H4 (cell line): ENCODE measurements at places on chromosomes 12 and 14. TPM values are rescaled to one million over a fixed set of nuclear protein-coding genes. Genes with fewer than 3 reads are reported as not detected.

DNA sequence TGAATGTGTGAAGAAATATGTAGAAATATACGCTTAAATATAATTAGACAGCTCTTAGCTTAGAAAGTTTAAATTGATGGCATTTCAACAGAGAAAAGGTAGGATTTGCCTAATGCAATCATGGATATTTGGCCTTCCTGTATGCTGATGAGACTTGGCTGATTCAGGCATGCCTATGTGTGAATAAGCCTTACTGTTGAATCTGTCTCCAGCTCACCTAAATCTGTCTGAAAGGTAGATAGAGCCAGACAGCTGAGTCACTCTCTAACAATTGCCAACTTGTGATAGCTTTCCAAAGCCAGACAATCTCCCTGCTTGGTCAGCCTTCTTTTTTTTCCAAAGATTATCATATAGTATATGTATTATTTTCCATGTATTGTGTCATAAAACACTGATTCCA is 92.8 kb upstream of the FLRT2 start:
- DNase-seq, result no peak

DNA sequence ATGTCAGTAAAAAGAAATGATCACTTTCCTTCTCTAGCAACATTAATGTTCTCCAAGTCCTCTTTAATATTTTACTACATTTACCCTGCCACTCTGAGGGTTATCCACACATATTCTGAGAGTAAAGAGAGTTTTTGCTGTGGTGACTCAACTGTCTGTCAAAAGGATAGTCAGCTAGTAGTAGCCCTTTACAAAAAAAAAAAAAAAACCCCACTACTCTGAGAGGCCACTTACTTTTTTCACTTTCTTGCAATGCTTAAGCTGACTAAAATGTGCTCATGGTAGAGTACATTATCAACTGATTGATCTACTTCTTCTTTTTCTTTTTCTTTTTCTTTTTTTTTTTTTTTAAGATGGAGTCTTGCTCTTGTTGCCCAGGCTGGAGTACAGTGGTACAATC is 27.6 kb upstream of the PPM1A start:
- no peak for DNase-seq

Gene COX8C
- total RNA-seq, result not detected in 2 replicates

Gene NANOG
- not detected in 2 replicates for total RNA-seq

- DNase-seq, result no peak
These were observed 120.0 kb downstream of the TTLL5 start for GRCh38 chr14:75781096-75781495.

DNA sequence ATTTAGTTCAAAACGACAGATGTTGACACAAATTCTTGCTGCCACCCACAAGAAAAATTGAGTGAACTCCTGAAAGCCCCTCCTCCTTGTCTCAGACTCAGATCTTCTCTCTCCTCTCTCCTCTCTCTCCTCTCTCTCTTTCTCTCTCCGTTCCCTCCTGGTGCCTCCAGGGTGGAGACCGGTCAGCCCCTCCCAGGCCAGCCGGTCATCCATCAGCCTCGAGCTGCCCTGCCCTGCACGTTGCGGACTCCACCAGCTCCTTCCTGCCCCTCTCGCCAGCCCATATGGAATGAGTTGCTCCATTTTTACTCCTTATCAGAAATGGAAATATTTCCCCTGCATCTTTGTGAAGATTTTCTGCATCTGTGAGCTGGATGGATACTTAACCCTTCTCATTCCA is 103.8 kb downstream of the TBX5 start:
- DNase-seq, result no peak

Gene GARIN6
- total RNA-seq, result not detected in 2 replicates

Gene HDAC7
- total RNA-seq, result 10.0 and 13.7 TPM in 2 replicates

Gene TMEM120B
- total RNA-seq, result 5.0 and 8.9 TPM in 2 replicates

Gene TMED8
- total RNA-seq, result 7.0 and 8.5 TPM in 2 replicates

Gene OR6C4
- total RNA-seq, result not detected in 2 replicates

DNA sequence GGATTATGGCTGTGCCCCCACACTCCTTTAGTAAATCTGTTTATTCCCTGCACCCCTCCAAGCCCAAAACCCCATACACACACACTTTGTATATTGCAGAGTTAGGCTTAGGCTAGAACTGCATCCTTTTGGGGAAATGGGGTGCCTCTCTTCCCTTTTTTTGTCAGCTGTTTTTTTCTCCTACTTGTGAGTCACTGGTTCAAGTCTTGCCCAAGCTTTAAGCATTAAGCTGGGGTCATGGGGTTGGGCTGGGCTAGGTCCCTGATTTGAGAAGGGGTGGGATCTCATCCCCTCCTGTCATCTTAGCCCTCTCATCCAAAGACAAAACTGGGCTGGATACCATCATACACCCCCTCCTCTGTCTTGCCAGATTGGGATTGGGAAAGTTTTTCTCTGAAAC is 1.6 kb downstream of the LRP1 start:
- DNase-seq, result no peak

DNA sequence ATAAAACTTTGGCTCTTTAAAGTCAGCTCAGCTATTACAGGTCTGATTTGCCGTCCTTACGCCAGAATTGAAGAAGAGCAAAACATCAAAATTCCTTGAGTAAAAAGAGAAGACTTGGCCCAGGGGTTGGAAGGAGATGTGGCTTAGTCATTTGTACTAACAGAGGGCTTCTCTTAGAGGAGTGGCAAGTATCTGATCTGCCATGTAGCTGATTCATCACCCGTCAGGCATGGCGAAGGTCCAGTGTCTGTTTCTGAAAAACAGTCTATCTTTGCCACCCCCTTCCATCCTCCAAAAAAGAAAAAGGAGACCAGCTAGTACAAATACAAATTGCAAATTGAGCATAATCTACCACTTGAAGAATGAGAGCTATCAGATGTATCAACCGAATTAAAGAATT is 91.9 kb downstream of the RAD52 start:
- DNase-seq, result no peak

Gene AMIGO2
- total RNA-seq, result 44.3 and 47.4 TPM in 2 replicates

GRCh38 chr12:70383886-70384285 is 17.8 kb downstream of the KCNMB4 start:
- no peak for DNase-seq

DNA sequence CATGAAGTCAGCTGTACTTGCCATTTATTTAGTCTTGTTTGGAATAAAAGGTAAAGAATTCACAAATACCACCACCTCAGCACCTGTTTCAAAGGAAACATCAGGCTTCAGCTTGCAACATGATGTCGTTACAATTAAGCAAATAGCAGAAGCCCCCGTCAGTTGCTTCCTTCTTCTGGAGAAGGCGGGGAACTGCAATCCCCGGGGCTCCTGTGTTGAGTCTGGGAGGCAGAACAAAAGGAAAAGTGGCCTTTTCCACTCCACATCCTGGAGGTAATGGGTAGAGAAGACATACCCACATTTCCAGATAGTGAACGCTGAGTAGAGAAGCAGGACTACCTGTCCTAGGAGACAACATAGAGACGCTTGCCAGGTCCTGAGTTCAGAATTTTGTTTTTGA is 92.8 kb downstream of the DNAH10 start:
- no peak for DNase-seq

Gene IL22
- not detected in 2 replicates for total RNA-seq

DNA sequence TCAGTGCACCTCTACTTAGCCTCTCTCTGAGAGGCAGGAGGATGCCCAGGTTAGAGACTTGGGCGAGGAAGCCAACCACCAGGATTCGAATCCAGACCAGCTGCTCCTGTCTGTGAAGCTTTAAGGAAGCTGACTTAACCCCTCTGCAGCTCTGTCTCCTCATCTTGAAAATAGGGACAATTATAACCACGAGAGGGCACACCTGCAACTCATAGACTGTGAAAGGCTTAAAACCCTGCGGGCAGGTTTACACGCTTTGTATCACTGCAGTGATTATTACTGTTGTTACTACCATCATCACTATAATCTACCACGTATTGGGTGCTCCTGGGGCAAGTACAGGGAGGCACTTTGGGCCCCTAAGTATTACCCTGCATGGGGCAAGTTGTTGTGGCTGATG is 379.8 kb downstream of the VRK1 start:
- peak; percentile 54 for DNase-seq

DNA sequence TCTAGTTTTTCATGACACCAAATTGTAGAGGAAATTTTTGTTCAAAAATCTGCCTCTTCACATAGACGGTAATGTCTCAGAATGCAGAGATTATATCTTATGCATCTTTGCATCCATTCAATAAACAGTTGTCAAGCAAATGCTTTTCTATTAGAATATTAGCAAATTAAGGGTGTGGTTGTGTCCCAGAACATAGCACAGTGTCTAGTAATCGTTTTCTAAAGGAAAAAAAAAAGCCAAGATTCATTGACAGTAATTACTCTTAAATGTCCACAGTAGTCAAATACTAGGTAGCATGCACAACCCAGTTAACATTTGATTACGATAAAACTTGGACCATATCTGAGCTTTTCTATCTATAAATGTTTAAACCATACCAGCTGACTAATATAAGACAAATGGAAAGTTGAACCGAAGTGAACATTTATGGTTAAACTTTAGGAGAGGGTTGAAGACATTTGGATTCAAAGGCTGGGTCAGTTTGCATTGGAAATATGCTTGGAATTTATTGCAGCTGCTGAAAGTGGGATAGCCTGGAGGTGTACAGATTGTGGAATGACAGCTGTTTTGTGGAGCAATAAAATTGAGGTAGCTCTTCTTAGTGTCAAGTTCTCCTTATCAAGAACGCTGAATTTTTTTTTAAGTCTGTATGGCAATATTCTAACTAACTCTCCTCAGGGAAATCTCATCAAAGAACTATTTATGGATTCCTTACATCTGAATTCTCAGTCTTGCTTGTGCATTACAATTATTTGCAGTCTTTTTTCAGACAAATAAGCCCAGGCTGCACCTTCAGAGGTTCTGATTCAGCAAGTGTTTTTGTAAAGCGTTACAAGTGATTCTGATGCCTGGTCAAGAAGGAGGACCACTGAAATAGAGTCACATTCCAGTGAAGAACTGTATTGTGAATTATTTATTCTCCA is 66.7 kb upstream of the ATP2B1 start:
- no peak for DNase-seq

DNA sequence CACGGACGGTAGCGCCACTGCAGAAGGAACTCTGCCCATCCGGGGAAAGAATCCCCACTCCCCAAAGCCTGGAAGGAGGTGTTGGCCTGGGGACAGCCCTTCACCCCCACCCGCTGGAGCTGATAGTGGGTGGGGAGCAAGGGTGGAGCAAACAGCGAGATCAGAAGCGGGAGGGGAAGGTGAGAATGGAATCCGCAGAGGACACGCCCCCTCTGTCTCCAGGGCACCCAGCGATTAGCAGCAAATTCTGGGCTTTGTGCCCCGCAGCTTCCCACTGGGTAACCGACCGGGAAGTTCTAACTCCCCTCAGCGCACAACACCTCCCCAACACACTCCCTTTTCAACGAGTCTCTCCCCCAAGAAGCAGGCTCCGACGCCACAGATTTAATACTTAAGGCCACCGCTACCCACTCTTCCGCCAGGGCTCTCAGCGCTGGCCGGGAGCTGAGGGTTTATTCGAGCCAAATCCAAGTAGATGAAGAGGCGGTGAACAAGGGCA is 1.4 kb downstream of the SLC25A29 start:
- no peak for DNase-seq

DNA sequence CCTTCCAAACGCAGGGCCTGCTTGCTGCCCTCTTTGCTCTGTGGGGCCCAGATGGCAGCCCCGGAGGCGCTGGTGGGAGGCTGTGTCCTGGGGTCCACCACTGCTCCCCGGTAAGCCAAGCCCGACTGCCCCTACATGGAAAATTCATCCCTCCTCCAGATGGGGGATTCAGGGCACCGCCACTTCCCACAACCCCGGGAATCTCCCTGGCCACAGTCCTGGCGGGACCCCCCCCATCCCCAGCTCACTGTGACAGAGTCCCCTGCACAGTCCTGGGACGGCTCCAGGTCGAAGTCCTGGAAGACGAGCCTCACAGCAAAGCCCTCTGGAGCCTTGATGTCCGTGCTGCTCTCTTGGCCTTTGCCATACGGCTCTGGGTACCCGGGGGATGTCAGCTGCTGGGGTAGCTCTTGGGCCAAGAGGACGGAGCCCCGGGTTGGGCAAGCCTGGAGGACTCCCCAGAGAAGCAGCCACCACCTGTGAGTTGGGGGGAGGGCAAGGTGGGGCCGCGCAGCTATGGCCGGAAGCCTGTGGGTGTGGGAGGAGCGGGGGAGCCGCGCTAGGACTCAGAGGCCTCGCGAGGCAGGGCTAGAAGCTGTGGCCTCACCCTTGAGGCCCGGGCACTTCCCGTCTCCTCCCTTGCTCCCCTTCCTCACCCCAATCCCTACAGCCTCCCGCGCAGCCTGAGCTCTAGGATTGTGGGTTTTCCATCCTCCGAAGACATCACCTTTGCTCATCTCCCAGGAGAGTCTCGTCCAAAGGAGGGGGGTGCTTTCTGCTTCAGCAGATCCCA is 815 bp downstream of the C1RL start:
- peak; percentile 87 for DNase-seq

- DNase-seq, result no peak
These were observed 1.4 kb upstream of the FOXN3 start for GRCh38 chr14:89418452-89418851.

Gene LMO3
- total RNA-seq, result 0.27 and 2.9 TPM in 2 replicates

GRCh38 chr12:124338448-124338847 is 43.6 kb downstream of the RFLNA start:
- no peak for DNase-seq

Gene PIWIL1
- total RNA-seq, result 0.06 and 0.08 TPM in 2 replicates

DNA sequence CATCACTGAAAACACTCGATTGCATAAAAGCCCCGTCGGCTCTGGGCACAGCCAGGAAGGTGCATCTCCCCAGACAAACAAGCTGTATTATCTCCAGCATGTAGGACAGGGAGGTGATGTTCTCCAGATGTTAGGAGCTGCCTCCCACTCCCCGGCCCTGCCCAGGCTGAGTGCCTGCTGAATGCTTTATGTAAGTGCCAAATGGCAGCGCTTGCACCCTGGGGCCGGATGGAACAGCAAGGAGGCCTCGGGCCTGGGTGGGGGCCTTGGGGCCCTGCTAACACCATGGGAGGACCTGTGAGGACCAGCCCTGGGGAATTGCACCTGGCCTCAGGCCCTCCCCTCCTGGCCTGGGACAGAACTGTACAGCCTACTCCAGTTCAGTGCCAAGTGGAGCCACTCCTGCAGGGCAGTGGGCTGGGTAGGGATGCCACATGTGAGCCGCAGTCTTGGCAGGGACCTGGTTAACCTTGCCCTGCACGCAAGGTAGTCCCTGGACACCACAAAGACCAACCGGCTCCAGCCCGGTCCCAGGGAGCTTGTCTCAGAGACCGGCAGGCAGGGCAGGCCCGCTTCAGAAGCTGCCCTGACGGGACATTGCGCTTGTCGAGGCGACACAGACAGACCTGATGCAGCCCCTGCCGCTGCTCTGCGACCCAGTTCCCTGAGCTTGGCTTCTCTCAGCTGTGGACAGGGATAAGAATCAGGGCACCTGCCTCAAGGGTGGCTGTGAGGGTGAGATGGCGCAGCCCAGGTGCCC is 35.3 kb upstream of the PPP1R13B start:
- no peak for DNase-seq

Gene OASL
- 5.3 and 9.2 TPM in 2 replicates for total RNA-seq

DNA sequence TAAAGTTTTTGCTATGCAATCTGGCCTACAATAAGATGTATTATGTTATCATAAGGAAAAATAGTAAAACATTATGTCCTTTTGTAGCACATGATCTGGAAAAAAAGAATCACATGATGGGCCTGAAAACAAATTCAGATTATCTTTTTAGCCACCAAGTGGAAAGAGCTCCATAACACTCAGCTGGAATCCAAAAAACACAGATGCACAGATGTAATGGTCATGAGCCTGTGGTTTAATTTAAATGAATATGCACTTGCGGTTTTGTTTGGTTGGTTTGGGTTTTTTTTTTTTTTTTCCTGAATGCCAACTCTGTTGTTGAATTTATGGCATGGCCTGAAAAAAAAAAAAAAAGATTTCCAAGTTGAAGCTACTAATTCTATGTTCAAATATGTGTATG is 4.1 kb downstream of the KCNC2 start:
- DNase-seq, result peak; percentile 12

- DNase-seq, result no peak
These were observed 612 bp upstream of the RBM23 start for GRCh38 chr14:22919601-22919921.

- DNase-seq, result no peak
These were observed 4.0 kb upstream of the EXOC3L4 start for GRCh38 chr14:103090481-103091020.
